ENCODE measurements at places on chromosomes 12 and 14.

DNA sequence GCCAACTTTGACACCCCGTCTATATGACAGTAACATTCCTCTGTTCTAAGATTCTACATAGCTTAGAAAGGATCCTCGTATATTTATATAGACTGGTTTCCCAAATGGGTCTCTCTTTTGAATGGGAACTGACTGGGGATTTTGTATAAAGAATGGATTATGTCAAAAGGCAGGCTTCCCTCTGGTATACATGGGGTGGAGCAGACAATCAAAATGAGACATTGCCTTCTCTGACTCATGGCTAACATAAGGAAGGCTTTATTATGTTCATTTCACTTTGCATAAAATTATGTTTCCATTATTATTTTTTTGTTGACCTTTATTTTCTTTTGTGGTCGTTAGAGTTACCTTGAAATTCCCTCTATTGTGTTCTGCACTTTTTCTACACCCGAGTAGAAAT is 211.1 kb downstream of the ALG10B start:
- DNase-seq, result no peak

DNA sequence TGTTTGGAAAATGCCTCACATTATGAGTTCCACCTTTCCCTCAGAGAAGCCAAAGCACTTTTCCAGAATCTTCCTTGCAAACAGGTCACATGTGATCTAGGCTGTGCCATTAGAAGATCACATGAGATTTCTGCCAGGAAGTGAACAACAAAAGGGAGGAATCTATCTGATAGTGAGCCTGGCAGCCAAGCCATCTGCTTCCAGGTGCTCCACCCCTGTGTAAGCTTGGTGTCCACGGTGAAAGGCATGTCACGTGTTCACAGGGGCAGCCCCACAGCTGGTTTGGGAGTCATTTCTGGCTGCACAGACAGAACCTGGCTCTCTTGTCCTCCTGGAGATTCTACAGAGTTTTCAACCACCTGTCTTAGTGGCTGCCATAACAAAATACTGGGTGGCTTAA is 3.5 kb upstream of the KSR2 start:
- no peak for DNase-seq

DNA sequence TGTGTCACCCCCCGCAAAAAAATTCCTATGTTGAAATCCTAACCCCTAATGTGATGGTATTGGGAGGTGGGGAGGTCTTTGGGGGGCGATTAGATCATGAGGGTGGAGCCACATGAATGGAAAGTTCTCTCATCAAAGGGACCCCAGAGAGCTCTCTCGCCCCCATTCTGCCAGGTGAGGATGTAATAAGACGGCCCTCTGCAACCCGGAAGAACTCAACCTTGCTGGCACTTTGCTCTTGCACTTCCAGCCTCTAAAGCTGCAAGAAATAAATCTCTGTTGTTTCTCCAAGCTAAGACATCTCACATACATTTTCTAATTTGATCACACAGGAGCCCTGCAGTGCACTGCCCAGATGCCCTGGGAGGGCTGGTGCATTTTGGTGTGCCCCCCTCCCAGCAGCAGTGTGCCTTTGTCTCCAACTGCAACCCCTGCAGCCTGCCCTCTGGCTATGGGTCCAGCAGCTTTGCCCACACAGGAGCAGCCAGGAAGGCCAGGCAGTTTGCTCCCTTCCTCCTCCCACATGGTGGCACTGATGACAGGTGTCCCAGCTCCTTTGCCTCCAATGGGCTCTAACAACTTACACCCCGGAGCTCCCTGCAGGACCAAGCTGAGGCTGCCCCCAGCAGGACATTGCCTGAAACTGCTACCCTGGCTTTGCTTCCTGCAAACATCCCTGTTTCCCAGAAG is 59.3 kb downstream of the C14orf132 start:
- peak; percentile 74 for DNase-seq

DNA sequence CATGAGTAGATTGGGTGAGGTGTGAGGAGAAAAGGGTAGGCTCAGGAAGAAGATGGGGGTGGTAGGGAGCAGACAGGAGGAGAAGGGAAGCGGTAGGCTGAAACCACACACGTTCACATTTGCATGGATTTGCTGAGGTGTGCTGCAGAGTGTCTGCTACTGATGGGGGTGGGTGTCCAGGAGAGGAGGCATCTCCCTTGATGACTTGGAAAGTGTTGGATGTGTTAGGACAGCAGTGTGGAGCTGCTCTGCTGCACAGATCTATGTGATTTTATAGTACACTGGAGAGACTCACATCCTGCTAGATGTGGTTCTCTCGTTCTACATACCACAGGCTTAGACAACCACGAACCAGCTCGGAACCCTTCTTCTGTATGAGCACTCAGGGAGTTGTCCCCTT is 9.3 kb downstream of the ZFHX2 start:
- DNase-seq, result no peak

GRCh38 chr14:51792809-51793208 is 67.6 kb upstream of the GNG2 start:
- DNase-seq, result no peak

GRCh38 chr12:56462565-56462964 is 5.8 kb upstream of the SPRYD4 start:
- no peak for DNase-seq

DNA sequence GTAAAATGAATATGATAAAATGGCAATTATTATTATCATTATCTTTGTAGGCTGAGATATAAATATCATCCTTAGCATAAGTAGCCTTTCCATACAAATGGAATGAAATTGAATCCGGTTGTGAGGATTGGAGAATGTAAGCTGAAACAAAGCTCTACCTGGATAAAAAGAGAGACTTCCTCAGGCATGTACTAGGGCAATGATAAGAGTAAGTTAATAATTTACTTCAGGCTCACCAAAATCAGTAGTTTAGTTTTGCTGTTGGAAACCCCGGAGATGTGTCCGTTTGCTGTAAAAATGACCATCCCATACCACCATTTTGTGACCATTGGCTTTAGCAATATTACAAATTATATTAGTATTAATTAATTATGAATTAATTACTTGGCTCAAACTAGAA is 96.3 kb downstream of the C12orf75 start:
- no peak for DNase-seq

DNA sequence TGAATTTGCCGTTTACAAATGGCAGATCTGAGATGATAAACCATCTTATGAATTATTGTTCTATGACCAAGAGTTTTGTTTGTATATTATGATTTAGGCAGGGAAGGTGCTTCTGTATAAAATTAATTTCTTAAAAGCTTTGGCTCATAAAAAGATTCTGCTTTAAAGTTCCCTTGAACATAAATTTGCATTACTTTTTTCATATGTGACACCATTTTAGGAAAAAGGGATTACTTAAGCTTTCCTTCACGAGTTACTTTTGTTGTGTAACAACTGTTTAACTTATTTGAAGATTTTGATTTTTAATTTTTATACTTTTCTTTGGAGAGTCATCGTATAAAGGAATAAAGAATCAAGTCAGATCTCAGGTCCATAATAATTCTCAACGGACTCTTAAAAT is 3.3 kb downstream of the ETNK1 start:
- DNase-seq, result no peak

- no peak for DNase-seq
Observed at GRCh38 chr14:56162476-56162875, 44.3 kb downstream of the PELI2 start.

GRCh38 chr12:119211884-119212283 is 33.2 kb downstream of the HSPB8 start:
- DNase-seq, result no peak

GRCh38 chr12:58046271-58046670 is 104.9 kb downstream of the ATP23 start:
- peak; percentile 33 for DNase-seq

GRCh38 chr14:54535126-54535525 is 25.4 kb downstream of the CGRRF1 start:
- peak; percentile 31 for DNase-seq

- DNase-seq, result no peak
Observed at GRCh38 chr12:78420991-78421390, 443.6 kb upstream of the SYT1 start.
